ENCODE measurements at places on chromosomes 2 and 18.

DNA sequence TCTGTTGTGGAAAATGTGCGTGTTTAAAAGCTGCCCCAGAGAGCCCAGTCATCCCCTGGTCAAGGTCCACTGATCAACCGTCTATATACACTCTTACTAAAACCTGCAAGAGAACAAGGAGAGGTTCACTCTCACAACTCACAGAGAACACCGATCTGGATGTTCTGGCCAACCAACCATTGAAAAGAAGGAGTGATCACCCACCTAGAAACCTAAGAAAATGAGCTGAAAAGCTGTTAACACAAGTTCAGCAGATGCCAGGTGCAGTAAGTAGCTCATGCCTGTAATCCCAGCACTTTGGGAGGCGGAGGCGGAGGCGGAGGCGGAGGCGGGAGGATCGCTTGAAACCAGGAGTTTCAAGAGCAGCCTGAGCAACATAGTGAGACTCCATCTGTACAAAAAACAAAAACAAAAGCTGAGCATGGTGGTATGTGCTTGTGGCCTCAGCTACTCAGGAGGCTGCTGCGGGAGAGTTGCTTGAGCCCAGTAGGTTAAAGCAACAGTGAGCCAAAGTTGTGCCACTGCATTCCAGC lies 14.5 kb downstream of the ATG16L1 start:
- DNase-seq = no peak

DNA sequence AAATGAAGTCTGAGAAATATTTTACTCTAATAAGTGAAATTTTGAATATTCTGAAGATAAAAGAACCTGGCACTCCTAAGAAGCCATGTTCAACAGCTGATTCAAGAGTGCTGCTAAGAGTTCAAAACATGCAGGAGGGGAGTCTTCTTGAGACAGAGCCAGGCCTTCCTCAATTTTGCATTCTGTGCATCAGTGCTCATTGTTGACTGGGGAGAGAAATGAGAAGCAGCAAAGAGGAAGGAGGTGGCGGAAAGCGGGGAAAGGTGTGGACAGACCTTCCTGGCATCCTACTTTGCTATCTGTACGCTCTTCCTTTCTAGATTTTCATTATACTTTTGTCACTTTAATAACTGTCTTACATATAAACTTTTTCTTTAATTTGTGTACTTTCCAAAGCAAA lies 29.7 kb upstream of the TXNDC2 start:
- DNase-seq = no peak

DNA sequence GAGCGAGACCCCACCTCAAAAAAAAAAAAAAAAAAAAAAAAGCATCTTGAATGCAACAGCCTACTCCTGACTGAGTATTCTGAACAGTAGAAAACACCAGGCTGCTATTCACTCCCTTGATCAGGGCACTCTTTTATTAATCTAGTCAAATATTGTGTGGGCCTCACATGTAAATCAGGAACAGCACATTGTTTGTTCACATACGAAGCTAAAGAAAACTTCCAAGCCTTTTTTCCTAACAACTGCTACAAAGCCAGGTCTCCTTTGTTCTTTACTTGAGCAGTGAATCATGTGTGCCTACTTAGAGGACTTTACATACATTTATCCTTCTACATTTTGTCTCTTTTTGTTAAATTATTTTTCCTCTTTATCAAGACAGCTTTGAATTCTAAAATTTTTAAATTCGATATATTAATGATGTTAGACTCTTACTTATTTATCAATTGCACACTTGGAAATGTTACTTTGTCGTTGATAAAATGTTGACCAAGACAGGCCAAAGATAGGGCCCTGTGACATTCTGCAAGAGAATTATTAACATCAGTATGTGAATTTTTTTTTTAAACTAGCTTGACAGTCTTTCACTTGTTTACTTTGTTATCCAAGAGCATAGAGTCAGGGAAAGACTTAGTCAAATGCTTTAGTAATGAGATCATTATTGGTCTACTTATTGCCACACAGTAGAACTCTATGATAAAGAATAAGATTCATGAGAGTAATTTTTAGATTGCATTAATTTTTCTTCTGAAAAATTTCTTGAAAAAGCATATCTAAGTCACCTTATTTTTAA lies 13.2 kb downstream of the SPATS2L start:
- no peak for DNase-seq

DNA sequence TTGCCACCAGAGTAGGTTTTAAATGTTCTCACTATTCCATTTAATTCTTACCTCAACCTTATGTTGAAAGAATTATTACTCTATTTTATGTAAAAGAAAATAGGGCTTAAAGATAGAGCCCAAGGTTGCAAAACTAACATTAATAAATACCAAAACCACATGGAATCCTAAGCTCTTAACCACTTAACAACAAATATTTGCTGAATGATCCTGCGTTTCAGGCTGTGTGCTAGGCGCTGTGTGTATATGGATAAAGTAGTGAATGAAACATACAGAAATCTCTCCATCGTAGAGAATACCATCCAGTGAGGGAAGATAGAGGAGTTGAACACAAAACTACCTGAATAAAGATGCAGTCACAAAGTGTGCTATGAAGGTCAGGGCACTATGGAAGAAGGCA lies 485.1 kb downstream of the THSD7B start:
- no peak for DNase-seq

DNA sequence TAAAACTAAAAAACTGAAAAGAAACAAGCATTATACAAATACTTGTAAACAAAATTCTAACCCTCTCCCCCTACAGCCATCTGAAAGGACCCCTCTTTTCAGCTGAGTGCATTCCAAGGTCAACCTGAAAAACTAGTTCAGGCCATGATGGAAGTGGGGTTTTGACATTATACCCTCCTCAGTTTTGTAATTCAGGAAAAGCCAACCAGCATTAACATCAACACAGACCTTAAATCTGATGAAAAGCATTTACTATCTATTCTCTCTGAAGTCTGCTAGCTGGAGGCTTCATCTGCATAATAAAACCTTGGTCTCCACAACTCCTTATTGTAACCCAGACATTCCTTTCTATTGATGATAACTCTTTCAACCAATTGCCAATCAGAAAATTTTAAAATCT lies 302.2 kb downstream of the CNTNAP5 start:
- DNase-seq = no peak

GRCh38 chr2:207682557-207682956 lies 28.9 kb upstream of the CCNYL1 start:
- DNase-seq = no peak

- DNase-seq = no peak
Measured at GRCh38 chr2:15311201-15311907, 249.8 kb downstream of the NBAS start.

GRCh38 chr2:241029599-241030332 lies 31.3 kb downstream of the SNED1 start:
- DNase-seq = no peak

GRCh38 chr2:240453461-240454105 lies 18.1 kb downstream of the GPC1 start:
- DNase-seq = peak; percentile 15

DNA sequence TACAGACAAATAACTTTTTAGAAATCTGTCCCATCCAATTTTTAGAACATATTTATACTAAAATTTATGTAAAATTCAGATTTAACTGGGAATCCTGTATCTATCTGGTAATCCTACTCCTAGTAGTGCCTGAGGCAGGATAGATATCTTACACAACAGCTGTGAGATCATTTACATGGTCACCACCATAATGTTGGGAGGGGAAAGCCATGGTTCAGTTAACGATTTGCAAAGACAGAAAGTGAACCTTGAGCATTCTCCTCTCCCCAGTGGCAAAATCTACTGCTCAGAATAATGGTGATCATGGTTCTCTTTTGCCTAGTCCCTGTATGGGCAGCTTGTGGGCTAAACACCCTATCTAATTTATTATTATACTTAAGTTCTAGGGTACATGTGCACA lies 7.7 kb upstream of the TMEM247 start:
- DNase-seq = no peak

GRCh38 chr18:48161191-48161910 lies 230.9 kb upstream of the SMAD2 start:
- DNase-seq = peak; percentile 81

- DNase-seq = no peak
Measured at GRCh38 chr2:97735161-97735561, 21.8 kb downstream of the ZAP70 start.

DNA sequence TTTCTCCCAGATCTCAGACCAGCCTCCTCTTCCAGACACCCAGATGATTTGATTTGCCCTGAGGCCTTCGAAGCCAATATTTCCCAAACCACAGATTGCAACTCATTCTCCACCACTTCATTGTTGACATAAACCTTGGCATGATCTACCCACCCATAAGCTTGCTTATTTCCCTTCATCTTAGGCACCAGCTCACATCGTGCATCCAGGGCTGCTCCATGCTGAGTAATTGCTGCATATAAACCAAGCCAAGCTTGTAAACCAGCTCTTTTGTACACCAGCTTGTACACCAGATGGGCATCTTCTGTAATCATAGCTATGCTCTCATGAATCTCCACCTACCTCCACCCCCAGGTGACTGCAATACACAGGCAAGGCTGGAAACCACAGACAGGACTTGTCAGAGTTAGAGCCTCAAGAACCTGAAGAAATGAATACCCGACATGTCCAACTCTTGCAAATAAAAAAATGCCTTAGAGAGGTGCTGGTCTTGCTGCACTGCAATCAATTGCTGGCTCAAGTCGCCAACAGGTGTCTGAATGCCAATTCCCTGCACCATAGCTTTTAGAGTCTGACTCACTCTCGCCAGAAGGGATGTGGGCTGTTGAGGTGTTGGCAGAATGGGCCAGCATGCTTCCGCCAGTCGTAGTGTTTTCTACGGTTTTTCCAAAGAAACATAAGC lies 31.5 kb downstream of the TRABD2A start:
- no peak for DNase-seq

DNA sequence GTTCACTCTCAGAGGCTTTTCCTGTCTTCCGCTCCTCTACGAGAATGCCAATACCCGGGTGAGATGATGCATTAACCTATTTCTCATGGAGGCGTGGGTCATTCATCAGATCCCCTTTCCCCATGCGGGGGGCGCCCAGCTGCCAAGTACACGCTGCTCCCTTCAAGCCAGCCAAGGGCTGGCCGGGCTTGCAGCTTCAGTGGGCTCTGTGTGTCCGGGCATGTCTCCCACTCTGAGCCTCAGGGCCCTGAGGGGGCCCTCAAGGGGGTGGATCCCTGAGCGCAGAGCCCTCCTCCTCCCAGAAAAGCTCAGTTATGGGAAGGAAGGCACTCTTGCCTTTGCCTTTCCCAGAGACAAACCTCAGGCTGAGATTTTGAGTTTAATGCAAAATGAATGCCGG lies 431.8 kb upstream of the MYT1L start:
- DNase-seq = no peak

DNA sequence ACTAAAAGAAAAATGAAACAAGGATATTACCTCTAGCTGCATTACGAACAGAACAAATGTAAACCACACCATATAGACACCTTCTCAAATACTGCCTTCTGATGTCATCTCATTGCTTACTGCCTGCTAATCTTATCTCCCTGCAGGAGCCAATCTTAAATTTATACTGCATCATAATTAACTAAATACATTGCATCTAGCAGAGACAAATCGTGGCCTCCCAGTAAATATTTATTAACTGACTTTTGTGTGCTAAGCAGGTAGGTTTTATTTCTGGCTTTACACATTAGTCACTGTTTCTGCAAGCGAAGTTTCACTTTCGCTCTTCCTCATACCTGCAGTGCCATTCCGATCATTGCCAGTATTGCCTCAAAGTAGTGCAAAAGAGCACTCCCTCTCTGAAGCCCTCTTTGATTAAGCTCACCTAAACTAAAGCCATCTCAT lies 67.5 kb downstream of the SPATS2L start:
- no peak for DNase-seq

DNA sequence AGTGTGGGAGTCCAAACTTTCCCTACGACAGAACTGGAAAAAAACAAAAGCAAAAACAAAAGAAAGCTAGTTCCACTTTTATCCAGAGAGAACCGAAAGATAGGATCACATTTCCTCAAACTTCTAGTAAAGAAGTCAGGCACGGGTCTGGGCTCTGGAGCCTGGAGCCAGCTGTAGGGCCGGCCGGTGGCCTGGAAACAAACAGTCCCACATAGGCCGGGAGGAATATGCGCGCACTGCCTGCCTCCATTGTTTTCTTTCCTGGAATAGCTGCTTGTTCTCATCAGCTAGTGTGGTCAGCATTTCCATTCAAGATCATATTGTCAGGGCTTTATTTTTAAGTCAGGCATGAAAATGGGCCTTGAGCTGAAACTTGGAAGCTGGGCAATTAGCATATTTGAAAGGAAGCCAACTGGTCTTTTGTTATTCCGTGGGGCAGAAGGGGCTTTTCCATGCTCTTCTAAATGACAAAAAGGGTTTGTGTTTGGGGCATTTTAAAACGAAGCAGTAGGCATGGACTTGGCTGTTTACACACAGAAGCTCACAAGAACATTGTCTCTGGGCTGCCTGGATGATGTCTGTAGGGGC lies 58.7 kb upstream of the RFX8 start:
- peak; percentile 92 for DNase-seq

DNA sequence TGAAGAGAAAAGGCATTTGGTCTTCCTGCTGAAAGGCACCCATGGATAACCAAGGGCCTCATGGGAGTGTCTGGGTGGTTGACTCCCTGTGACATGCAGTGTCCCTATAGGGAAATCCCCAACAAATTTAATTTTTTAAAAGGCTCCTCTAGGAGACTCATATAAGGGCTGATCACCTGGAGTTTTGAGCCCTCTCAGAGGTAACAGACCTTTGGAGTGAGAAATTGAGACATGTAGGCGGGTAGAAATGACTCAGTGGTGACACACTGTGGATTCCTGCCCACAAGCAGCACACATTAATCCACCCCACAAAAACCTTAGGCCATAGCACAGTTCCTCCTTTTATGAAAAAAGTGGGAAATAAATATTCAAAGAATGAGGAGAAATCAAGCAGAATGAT lies 557.0 kb upstream of the CNTNAP5 start:
- DNase-seq = no peak

- DNase-seq = no peak
Measured at GRCh38 chr2:165450156-165450555, 19.3 kb upstream of the CSRNP3 start.

DNA sequence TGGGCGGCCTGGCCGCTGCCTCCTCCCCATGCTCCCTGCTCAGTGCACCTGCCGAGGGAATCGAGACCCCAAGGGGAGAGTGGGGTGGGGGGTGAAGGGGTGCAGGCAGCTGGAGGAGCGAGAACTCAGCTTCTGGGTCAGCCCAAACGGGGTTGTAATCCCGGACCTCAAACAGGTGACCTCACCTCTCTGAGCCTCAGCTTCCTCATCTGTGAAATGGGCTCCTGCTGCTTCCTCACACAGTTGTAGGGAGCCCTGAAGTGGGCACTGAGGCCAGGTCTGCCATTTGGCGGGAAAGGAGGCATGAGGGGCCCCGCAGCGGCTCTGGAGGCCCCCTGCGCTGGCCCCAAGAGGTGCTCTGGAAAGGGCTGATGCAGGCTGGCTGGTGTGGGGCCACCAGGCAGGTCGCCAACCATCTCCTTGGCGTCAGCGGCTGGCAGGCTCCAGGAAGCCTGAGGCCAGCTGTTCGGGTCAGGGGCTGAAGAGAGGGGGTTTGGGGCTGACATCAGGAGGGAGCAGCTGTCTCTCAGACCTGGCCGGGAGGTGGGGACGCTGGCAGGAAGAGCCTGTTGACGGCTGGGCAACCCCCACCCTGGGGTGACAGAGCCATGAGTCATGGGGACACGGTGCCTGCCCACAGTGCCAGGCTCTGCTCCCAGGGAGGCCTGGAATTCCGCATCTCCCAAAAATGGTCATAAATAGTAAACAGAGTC lies 4.9 kb downstream of the KLHL30 start:
- no peak for DNase-seq

- DNase-seq = no peak
Measured at GRCh38 chr2:112648081-112648480, 2.3 kb downstream of the SLC20A1 start.

Data from posterior cingulate gyrus (tissue), 11 donors.